ENCODE measurements at places on chromosomes 1 and 21.

DNA sequence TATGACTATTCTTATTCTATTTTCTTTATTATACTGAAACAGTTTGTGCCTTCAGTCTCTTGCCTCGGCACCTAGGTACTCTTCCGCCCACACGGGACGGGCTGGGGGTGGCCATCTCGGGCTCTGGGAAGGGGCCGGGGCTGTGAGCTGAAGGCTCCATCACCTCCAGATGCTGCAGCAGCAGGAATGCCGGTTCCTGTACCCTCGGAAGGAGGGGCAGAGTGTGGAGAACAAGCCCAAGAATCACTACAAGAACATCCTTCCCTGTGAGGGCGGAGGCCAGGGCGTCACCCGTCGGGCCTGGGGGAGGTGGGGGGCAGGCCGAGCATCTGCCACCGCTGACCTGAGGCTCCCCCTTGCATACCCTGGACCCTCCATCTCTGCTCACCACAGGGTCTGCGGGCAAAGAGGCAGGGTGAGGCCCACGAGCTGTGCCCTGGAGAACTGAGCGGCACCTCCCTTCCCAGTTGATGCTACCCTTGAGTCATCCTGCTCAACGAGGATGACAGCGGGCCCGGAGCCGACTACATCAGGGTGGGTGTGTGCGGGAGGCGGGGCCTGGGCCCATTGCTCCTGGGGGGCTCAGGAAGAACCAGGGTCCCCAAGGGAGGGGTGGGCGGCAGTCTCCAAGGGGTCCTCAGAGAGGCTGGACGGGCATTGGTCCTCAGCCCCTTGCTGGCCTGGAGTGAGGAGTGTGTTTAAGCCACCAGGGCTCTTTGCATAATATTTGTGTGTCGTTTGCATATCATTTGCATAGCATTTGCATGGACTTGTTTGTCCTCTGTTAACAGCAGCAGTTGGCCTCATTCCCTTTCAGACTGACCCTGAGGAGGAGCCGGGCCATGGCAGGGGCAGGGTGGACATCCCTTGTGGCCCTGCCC is 7.5 kb downstream of the RNF223 start:
- DNase-seq, result no peak

DNA sequence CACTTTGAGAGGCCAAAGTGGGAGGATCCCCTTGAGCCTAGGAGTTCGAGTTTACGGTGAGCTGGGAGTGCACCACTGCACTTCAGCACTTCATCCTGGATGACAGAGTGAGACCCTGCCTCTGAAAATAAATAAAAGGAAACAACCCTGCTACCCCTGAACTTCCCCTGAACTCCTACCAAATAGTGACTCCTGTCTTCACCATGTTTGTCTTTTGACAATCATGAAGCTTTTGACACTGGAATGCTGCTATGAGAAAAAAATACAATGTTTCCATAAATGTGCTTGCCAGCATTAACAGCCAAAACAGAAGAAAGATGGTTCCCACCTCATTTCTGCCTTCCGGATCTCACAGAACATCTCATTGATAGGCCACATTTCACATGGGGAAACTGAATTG is 10.4 kb downstream of the ZBTB8A start:
- DNase-seq, result no peak

DNA sequence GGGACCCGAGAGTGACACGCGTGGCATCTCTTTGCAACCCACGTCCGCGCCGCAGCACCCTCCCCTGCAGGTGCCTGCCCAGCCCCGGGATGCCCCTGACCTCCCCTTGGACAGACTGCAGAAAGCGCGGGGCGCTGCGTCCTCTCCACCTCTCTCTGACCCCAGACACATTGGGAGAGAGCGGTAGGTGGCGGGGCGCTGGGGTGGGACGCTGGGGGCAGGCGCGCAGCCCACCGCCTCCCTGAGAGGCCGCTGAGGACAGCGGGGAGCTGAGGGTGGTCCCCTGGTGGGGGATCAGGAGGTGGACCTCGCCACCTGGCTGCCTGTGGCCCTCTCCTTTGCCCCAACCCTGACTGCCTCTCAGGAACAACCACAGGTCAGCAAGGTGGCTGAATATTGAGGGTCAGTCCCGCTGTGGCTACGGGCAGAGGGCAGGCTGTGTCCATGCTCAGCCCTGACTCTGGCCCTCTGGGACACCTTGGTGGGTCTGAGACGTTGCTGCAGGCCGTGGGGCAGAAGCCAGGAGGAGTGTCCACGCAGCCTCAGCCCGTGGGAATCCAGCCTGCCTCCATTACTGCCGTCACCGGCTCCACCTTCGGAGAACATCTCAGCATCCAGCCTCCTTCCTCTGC is 761 bp upstream of the UBE2J2 start:
- no peak for DNase-seq

DNA sequence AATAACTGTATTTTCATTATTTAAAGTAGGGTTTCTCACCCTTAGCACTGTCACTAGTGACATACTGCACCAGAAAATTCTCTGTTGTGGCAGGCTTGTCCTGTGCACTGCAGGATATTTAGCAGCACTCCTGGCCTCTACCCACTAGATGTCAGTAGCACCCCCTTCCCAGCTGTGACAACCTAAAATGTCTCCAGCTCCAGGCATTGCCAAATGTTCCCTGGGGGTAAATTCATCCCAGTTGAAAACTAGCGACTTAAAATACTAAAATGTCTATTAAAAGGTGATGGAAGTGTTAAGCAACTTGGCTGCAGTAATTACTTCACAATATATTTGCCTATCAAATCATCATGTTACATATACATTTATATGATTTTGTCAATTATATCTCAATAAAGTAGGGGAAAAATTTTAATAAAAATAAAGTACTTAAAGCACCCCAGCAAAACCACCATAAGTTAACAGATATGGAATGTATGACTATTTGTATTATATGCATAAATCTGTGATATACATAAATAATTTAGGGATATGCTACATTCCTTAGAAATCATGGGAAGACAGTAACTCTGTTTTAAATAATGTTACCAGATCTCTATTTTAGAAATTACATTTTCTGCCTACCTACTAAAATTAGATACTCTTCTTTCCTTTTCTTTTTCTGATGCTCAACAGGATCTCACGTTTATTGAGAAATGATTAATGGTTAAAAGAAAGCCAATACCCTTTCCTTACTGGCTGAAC is 74.6 kb downstream of the ARID4B start:
- DNase-seq, result no peak

DNA sequence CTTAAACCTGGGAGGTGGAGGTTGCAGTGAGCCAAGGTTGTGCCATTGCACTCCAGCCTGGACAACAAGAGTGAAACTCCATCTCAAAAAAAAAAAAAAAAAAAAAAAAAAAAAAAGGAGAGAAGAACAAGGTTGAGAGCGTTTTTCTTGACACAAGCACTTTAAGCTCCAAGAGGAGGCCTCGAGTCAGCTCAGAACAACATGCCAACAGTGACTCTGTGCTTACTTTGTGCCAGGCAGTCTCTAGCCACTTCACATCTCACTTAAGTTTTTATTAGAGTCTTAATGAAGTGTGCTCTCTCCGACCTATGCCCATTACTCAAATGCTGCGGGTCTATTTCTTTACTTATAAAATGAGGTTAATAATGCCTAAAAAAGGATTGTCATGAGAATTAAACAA is 13.0 kb downstream of the ATP1A1 start:
- no peak for DNase-seq

DNA sequence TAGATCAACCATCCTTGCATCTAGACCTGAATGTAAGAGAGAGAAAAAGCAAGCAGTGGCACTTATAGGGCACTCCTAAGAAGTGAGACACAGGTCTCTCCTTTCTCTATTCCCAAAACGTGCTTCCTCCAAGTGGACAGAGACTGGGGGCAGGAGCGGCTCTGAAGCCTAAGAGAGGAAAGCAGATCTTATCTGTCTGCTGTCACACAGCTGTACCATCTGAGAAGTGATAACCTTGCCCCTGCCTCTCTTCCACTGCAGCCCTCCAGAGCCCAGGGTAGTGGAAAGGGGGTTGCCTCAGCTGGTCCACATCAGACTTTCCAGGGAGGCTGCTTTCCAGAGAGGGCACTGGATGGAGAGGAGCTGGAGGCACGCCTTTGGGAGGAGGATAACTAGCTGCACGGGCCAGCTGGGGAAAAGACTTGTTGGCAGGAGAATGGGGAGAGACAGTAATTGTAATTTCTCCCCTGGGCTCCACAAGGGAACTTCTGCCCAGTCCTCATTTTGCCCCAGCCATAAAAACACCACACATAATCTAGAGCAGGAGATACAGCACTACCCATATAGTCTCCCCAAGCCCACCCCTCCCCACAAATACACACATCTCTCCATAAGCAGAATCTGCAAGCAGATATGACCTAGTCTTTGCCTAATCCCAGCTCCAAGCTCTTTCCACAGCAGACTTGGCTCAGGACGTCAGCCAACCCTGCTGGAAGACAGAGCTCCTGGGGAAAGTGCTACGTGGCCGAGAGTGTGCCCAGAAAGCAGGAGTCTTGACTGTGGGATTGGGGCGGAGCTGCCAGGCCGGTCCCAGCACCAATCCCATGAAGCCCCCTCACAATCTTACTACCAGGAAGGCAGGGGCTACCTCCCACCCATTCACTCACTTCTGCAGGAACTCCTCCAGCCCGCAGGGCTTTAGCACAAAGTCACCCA is 31.2 kb downstream of the PIK3C2B start:
- no peak for DNase-seq

DNA sequence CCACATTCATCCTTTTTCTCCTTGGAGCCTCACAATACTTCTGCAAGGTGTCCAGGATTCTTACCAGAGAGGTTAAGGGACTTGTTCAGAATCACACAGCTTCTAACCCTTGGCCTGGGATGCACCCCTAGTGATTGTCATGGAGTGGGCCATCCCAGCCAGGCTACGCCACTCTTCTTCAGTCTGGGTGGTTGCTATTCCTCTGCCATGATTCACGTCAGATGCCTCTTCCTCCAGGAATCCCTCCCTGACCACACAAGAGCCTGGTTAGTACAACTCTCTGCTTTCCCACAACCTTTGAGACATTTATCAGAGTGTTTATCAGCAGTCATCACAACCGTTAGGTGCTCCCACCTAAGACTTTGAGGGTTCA is 121.8 kb downstream of the EPHB2 start:
- DNase-seq, result no peak

GRCh38 chr1:14261395-14261794 is 337.1 kb upstream of the KAZN start:
- no peak for DNase-seq

DNA sequence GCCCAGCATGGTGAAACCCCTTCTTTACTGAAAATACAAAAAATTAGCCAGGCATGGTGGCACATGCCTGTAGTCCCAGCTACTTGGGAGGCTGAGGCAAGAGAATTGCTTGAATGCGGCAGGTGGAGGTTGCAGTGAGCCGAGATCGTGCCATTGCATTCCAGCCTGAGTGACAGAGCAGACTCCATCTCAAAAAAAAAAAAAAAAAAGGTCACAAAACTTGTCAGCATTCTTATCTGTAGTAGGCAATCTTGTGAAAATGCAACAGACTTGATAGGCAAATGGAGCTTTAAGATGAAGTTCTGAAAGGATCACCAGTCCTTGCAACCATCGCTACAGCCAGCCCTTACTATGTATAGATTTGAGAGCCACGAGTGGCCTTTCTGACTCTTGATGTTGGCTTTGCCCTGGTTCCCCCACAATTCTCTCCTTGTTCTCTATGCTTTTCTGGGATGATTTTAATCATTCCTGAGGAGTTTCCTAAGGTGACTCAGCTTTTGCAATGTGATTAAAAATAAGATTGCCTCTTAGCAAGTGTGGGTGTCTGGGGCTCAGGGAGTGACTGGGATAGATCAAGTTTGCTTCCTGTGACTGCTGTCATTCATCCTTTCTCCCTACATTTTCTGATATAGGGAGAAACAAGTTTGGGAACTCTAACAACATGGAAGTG is 7.1 kb upstream of the MAP1LC3C start:
- no peak for DNase-seq

GRCh38 chr1:228164561-228165371 is 838 bp upstream of the IBA57 start:
- DNase-seq, result no peak

GRCh38 chr1:89821322-89822108 is 683 bp downstream of the LRRC8D start:
- DNase-seq, result no peak

DNA sequence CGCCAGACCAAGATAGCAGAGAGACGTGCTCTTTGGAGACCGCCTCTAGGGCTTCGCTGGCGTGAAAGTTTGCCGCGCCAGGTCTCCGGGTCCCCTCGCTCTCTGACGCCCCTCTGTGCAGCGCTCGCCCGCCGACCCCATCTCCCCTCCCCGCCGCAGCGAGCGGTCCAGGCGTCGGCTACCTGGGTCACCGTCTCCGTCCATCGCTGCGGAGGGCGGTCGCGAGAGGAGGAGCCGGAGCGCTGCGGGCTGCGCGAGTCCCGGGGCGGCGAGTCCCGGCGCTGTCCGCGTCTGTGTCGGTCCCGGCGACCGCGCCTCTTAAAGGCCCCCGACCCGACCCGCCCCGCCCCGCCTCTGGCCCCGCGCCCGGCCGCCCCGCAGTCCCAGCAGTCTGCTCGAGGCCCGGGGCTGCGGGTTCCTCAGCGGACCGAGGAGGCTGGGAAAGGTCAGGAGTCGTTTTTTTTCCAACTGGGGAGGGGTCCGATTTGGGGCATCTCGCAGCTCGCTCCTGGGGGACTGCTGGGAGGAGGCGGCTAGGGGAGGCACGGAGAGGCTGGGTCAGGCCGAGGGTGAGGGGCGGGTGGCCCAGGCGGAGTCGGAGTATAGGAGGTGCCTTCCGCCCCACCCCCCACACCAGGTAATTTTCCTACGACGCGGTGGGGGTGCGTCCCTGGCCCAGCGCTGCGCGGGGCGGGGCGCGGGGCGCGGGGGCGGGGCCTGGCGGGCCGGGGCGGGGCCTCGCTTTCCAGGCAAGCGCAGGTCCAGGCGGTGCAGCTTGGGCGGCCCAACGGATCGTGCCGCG is at the start of the genes FBXO2 and FBXO44:
FBXO2 (minus strand) TSS at position 293 of the 802 bp plus-strand sequence; CDS start at position 204, 89 bp downstream.
FBXO44 (plus strand) TSS at position 741 of the 802 bp plus-strand sequence. CDS start 959 bp downstream, outside the sequence.
- no peak for DNase-seq

DNA sequence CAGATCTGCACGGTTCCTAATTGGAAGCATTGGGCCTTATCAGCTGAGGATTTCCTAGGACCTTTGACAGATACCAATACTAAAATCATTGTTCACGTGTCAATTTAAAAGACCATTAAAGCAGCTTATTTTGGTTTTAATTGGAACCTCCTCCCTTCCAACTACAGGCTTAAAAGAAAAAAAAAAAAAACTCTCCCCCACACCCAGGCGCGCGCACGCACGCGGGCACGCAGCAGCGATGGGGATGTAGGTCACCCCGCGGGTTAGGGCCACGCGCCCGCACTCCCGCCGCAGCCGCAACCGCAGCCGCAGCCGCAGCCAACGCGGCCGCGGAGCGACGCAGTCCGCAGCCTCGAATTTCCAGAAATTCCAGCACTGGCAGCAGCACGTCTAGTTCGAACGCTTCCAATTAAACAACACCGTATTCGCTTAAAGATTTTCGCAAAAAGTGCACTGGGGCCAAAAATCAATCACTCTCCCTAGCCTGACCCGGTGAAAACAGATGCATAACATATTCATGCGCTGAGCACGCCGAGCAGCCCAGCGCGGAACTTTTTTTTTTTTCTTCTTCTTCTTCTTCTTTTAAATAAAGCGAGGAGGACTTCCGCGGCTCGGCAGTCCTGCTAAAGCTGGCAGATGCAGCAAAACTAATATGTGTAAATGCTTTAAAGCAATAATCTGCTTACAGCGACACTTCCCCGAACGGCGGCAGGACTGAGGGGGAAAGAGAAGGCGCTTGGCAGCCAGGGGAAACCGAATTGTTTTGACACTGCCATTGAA is 13.3 kb upstream of the BARHL2 start:
- no peak for DNase-seq

Measured in cortex of kidney (tissue), 1 donor.